IMR-90 (cell line): ENCODE measurements at places on chromosomes 3 and 15. TPM values are rescaled to one million over a fixed set of nuclear protein-coding genes. Genes with fewer than 3 reads are reported as not detected.

DNA sequence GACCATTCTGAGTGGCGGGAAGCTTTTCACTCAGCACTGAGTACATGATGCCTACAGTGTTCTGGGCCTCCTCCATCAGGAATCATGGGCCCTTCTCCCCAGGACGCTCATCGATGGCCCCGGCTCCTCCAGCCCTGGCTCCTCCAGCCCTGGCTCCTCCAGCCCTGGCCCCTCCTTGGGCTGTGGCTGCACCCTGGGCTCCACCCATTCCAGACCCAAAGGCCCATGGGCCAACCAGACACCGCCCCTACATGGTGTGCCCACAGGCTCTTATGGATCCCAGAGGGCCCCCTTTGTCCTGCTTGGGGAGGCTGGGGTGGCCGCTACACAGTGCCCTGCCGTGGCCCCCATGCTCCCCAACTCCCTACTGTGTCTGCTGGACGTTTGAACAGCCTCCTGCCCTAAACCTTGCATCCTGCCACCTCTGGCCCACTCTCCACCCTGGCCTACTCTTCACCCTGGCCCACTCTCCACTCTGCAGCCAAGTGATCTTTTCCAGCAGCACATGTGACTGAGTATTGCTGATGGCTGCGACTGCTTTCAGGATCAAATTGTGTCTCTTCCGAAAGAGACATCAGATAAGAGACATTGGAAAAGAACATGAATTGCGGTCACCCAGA, 57.9 kb downstream of the APBA2 start:
- no peak for DNase-seq

DNA sequence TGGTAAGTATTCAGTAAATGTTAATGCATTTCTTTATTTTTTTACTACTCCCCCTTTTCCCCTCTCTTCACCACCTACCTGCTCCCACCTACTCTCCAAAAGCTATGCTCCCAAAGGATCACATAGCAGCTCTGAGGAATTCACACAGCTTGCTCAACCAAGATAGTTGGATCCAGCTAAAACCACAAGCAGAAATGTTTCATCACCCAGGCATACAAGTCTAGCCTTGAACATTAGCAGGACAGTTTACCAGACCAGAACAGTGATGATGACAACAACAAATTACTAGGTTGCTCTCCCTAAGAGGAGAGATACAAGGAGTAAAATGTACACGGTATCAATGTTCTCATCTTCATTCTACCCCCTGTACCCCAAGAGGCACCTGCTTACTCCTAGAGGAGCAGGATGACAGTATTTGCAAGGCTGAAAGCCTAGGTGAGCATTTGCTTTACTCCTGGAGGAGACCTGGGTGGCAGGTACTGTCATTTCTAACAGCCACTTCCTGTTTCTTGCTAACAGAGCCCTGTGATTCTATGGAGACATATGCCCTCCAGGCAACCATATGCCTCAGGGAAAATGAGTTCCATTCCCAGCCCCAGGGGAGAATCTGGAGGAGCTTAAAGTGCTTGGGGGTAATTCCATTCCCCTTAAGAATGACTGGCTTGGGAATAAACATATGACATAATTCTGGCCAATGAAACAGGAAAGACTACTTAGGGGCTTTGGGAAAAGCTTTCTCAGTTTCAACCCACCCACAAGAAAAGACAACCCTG, 237.5 kb downstream of the NTRK3 start:
- no peak for DNase-seq

- no peak for DNase-seq
These were observed 22.0 kb upstream of the CYP11A1 start for GRCh38 chr15:74389241-74390048.

GRCh38 chr15:35713733-35714132, 167.8 kb upstream of the DPH6 start:
- peak; percentile 78 for DNase-seq

DNA sequence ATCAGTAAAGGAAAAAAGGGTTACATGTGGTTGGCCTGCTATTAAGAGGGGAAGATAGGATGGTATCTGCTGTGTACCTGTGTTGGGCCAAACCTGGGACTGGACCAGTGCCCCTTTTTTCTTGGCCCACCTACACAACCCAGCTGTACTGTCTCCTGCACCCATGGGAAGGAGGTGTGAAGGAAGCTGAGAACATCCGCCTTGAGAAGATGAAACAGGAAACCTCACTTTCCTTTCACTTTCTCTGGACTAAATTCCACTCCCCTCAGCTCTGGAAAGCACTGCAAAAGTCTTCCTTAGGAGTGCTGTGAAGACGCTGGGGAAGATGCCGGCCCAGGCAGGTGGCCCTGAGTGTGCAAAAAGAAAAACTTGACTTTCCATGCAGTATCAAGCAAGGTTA, 37.6 kb downstream of the LRRN1 start:
- DNase-seq: no peak

- peak; percentile 98 for DNase-seq
These were observed 91.7 kb downstream of the APBA2 start for GRCh38 chr15:28977377-28978010.

The DNAH12 gene
- total RNA-seq: under 0.01 TPM in 2 replicates

The CHRNA7 gene
- total RNA-seq: not detected in 2 replicates

The PLSCR2 gene
- not detected in 2 replicates for total RNA-seq

The RRP9 gene
- 38.6 and 39.8 TPM in 2 replicates for total RNA-seq

The POPDC2 gene
- total RNA-seq: under 0.01 TPM in 2 replicates
